Natural killer cell treated with Interleukin-12 subunit alpha and Interleukin-12 subunit beta and Interleukin-15 and Interleukin-18, amount 100 ng/mL, for 72 hours (primary cell): ENCODE measurements at places on chromosomes 3 and 15. TPM values are rescaled to one million over a fixed set of nuclear protein-coding genes. Genes with fewer than 3 reads are reported as not detected.

The CORO2B gene
- not detected for total RNA-seq

The UTS2B gene
- not detected for total RNA-seq

The ESYT3 gene
- total RNA-seq = not detected

The ADCY5 gene
- not detected for total RNA-seq

The C3orf22 gene
- not detected for total RNA-seq

The PKM gene
- 3,912 TPM for total RNA-seq

The CHRNA5 gene
- 4.4 TPM for total RNA-seq

GRCh38 chr3:33218446-33219174, at the start of gene SUSD5:
SUSD5 (minus strand) TSS chr3:33218810; CDS start chr3:33218797, 13 bp downstream.
- H3K36me3 ChIP-seq = no peaks in the 10 kb centered on the region
- H3K4me3 ChIP-seq = no peak within 1 kb of the TSS
- peaks cover 33% of the 10 kb centered on the region for H3K27me3 ChIP-seq
- no peak for DNase-seq

- H3K4me3 ChIP-seq = no peak overlapping the region
- H3K27ac ChIP-seq = no peak overlapping the region
- DNase-seq = no peak
- H3K27me3 ChIP-seq = no peaks in the 10 kb centered on the region
These were observed 26.1 kb downstream of the KCNMB2 start for GRCh38 chr3:178562143-178562946.

DNA sequence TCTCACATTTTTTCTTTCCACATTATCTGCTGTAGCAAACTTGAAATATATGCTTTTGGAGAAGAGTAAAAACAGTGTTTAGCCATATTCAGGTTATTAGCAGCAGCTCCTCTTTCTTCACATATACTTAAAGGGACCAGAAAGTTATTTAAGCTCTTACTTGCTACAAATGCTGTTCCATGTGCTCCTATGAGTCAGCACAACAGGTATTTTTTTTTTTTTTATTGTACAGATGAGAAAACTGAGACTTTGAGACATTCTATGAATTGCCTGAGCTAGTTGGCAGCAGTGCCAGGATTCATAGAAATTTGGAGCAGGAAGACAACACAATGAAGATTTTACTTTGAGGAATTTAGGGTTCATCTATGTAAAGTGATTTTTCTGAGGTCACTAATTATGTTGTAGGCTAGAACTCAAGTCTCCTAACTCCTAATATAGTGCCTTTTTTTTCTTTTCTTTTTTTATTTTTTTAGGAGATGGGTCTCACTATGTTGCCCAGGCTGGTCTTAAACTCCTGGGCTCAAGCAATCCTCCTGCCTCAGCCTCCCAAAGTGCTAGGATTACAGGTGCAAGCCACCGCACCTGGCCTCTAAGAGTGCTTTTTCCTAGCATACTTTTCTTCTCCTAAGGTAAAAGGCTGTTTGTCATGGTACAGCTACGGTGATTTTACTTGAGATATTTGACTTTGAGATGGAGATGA, 23.6 kb downstream of the SETD5 start:
- no peak for DNase-seq
- H3K27me3 ChIP-seq = no peaks in the 10 kb centered on the region
- H3K4me1 ChIP-seq = peaks cover 32% of the 10 kb centered on the region
- peak overlapping the region; percentile 6 for H3K27ac ChIP-seq
- H3K4me3 ChIP-seq = no peak overlapping the region

- H3K27ac ChIP-seq = peak overlapping the region; percentile 64
- H3K4me3 ChIP-seq = no peak overlapping the region
- peaks cover 40% of the 10 kb centered on the region for H3K4me1 ChIP-seq
- H3K27me3 ChIP-seq = no peaks in the 10 kb centered on the region
- peaks cover 6% of the 10 kb centered on the region for H3K36me3 ChIP-seq
These were observed 3.2 kb downstream of the SENP7 start for GRCh38 chr3:101509811-101510210.

GRCh38 chr3:15330031-15330596, 2.3 kb downstream of the SH3BP5 start:
- no peak for DNase-seq
- no peaks in the 10 kb centered on the region for H3K27me3 ChIP-seq
- H3K36me3 ChIP-seq = peaks cover 13% of the 10 kb centered on the region
- H3K4me3 ChIP-seq = peak overlapping the region; percentile 98

GRCh38 chr15:78988361-78988911, 43.6 kb upstream of the CTSH start:
- H3K4me1 ChIP-seq = peaks cover 7% of the 10 kb centered on the region
- no peak overlapping the region for H3K27ac ChIP-seq
- H3K4me3 ChIP-seq = no peak overlapping the region

DNA sequence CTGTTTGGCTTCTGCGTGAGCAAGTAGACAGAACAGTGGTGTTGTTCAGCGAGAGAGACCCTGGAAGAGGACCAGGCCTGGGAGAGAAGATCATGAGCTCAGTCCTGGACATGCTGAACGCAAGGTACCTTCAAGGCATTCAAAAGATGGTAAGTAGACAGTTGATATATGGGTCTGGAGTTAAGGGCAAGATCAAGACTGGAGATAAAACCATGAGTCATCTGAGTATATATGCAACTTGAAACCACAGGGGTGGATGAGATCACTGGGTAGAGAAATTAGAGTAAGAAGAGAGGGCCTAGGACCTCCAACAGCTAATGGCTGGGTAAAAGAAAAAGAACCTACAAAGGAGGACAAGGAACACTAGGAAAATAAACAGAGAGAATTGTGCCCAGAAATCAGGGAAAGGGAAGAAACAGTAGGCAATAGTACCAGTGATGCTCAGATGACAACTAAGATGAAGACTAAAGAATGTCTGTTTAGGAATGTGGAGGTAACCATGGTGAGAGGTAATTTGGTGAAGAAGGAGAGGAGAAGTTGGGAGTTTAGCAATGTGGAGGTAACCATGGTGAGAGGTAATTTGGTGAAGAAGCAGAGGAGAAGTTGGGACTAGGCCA, 343.2 kb upstream of the ADAMTS9 start:
- DNase-seq = no peak
- no peaks in the 10 kb centered on the region for H3K27me3 ChIP-seq
- no peaks in the 10 kb centered on the region for H3K4me1 ChIP-seq
- no peak overlapping the region for H3K27ac ChIP-seq
- peaks cover 4% of the 10 kb centered on the region for H3K36me3 ChIP-seq

- no peak overlapping the region for H3K27ac ChIP-seq
- peaks cover 8% of the 10 kb centered on the region for H3K36me3 ChIP-seq
- DNase-seq = no peak
- H3K4me1 ChIP-seq = peaks cover 10% of the 10 kb centered on the region
- no peaks in the 10 kb centered on the region for H3K27me3 ChIP-seq
- H3K4me3 ChIP-seq = no peak overlapping the region
These were observed 9.2 kb upstream of the CLEC3B start for GRCh38 chr3:45016916-45017315.

GRCh38 chr3:43893727-43894126, 203.0 kb downstream of the ABHD5 start:
- peaks cover 59% of the 10 kb centered on the region for H3K27me3 ChIP-seq
- no peak for DNase-seq
- H3K36me3 ChIP-seq = no peaks in the 10 kb centered on the region
- H3K4me1 ChIP-seq = no peaks in the 10 kb centered on the region
- no peak overlapping the region for H3K4me3 ChIP-seq

GRCh38 chr3:45026957-45027356, 854 bp downstream of the CLEC3B start:
- no peak overlapping the region for H3K27ac ChIP-seq
- peak; percentile 29 for DNase-seq
- H3K36me3 ChIP-seq = no peaks in the 10 kb centered on the region
- H3K4me1 ChIP-seq = peaks cover 4% of the 10 kb centered on the region
- peaks cover 12% of the 10 kb centered on the region for H3K27me3 ChIP-seq
- H3K4me3 ChIP-seq = no peak overlapping the region

DNA sequence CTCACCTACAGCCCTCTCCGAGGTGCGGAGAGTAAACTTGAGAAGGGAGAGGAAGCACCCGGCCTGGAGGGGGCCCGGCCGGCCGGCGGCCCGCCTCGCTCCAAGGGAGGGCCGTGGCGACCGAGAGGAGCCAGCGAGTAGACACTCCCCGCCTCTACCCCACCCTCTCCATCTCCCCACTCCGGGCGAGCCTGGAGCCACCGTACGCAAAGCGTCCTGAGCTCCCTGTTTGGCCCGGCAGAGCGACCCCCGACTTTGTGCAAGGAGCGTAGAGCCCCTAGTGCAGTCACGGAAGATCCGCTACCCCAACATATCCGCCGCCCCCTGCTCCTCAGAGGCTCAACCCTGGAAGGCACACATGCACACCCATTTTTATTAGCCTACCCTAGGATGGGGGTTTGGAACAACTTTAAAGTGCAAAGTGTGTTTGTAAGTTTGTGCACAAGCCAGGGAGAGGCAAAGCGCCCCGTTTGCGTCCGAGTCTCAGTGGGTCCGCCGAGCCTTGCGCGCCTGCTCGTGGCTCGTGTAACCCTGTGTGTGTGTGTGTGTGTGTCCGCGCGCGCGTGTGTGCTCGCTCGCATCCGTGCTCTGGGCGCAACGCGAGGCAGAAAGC, 508 bp upstream of the SMAD6 start:
- no peaks in the 10 kb centered on the region for H3K36me3 ChIP-seq
- peak overlapping the region; percentile 73 for H3K27ac ChIP-seq
- peak; percentile 69 for DNase-seq
- H3K4me3 ChIP-seq = peak overlapping the region; percentile 94

DNA sequence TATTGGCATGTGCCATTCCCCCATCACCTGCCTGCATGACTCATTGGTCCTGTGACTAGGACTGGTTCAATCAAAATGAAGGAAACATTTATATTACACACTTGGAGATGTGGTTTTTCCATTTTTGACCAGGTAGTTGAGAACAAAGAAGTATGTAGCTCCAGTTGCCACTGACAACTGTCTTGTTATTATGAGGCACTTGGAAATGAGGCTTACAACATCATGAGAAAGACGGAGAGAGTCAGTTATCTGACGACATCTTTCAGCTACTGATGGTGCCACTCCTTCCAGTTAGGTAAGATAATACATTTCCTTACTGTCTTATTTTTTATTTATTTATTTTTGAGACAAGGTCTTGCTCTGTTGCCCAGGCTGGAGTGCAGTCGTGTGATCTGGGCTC, 21.8 kb upstream of the PROK2 start:
- H3K4me3 ChIP-seq = no peak overlapping the region
- no peaks in the 10 kb centered on the region for H3K4me1 ChIP-seq
- no peak for DNase-seq
- peaks cover 7% of the 10 kb centered on the region for H3K27me3 ChIP-seq

DNA sequence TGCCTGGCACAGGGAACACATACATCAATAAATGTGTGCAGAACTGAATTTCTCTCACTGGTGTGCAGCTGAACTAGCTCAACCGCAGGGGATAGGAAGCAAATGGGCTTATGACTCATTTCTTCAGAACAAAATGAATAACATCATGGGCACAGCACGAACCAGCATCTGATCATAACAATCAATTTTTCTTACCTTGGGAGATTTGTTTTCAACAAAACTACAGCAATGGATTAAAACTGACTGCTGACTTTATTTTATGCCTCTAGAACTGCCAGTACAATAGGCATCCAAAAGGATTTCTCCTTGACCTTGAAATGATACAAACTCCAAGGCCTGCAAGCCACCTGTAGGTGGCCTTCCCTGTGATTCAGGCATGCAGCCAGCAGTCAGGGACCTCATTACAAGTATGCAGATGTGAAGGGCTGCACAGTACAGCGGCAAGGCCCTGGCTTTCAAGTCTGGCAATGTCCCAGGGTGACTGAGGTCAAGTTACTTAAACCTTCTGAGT, 26.1 kb downstream of the TAMM41 start:
- H3K27ac ChIP-seq = peak overlapping the region; percentile 24
- no peak for DNase-seq
- H3K4me3 ChIP-seq = peak overlapping the region; percentile 36
- peaks cover 10% of the 10 kb centered on the region for H3K4me1 ChIP-seq
- no peaks in the 10 kb centered on the region for H3K27me3 ChIP-seq
- peaks cover 17% of the 10 kb centered on the region for H3K36me3 ChIP-seq
